T-cell (primary cell): ENCODE measurements at places on chromosomes 1 and 21. TPM values are rescaled to one million over a fixed set of nuclear protein-coding genes. Genes with fewer than 3 reads are reported as not detected.
A peak's percentile ranks its signal among the peaks of the same experiment; 100 is the strongest.

- DNase-seq, result no peak
Observed at GRCh38 chr1:182685215-182685614, 828 bp upstream of the RGS8 start.

- no peak for DNase-seq
Observed at GRCh38 chr21:45248893-45249381, 38.8 kb downstream of the POFUT2 start.

- no peak for DNase-seq
Observed at GRCh38 chr1:6123083-6123482, 57.0 kb downstream of the CHD5 start.

GRCh38 chr1:14495996-14496395 is 102.5 kb upstream of the KAZN start:
- no peak for DNase-seq

DNA sequence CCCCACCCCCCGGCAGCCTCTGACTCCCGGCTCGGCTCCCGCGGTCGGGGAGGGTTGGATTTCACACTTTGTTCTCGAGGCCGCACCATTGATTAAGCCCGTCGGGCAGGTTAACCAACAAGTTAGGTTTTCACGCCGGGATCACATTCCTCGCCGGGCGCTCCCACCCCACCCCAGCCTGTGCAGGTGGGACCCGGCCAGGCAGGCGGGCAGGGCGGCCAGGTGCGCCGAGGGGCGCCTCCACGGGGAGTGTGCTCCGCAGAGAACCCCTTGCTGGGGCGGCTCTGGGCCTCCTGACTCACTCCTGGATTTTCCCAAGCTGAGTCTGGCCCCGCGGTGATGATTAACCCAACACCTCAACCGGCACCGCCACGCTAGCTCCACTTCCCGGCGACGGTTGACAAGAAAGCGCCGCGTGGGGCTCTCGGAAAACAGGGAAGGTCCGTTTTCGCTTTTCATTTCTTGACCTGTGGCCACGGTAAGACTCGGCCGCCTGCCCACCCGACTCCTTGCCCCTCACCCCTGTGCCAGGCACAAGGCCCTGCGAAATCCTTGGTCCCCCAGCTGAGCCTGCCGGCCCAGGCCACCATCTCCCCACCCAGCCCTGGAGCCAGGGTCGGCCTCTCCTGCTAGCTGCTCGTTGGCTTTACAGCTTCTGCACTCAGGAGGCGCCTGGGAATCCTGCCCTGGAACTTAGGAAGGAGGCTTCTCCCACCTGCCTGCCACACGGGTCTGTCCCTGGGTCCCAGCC is 8.8 kb upstream of the TTLL10 start:
- no peak for DNase-seq

- no peak for DNase-seq
Observed at GRCh38 chr1:194103101-194103500, 916.7 kb upstream of the B3GALT2 start.

GRCh38 chr21:16863908-16864307 is 648.9 kb upstream of the CXADR start:
- DNase-seq, result no peak

DNA sequence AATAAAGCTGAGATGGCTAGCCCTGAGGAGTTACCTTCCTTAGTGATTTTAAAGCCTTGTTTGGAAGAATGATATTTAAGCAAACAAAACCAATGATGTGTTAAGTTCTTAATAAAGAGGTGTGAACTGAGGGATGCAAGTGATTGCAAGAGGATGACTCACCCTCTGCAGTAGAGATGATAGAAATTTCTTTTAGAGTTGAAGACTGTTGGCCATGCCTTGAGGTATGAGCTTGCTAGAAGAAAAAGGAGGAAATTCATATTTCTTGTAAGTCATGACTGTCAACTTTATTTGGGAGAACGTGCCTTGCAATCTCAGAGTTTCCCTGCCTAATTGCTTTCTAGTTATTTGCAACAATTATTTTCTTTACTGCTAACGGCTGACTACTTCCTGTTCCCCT is 94.7 kb downstream of the PLA2G4A start:
- no peak for DNase-seq

- DNase-seq, result no peak
Observed at GRCh38 chr1:228923973-228924686, 188.9 kb downstream of the RHOU start.

GRCh38 chr1:209577346-209577745 is 6.2 kb upstream of the CAMK1G start:
- no peak for DNase-seq

DNA sequence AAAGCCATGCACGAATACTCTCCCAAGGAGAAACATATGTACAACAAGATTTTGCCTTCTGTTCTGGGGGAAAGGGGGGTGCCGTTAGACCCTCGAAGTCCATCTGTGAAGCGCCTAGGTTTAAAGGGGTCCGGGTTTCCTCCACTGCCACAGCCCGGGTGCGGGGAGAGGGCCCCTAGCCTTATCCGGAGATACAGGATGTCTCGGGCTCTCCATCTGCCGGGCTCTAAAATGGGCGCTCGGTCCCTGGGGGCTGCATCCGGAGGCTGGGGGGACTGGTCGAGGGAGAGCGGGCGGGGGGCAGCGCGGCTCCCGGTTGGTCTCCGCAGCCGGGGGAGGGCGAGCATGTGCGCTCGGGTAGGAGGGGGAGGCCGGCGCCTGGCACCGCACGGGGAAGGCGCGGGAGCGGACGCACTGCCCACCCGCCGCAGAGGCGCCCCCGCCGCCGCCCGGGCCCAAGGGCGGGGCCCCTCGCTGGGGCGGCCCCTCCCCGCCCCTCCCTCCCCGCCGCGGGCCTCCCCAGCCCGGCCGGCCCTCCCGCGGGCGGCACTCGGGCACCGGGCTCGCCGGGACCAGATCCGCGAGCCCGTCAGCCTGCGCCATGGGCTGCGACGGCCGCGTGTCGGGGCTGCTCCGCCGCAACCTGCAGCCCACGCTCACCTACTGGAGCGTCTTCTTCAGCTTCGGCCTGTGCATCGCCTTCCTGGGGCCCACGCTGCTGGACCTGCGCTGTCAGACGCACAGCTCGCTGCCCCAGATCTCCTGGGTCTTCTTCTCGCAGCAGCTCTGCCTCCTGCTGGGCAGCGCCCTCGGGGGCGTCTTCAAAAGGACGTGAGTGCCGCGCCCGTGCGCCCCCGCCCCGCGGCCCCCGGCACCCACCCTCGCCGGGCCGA is 63.1 kb downstream of the ELK4 start:
- no peak for DNase-seq

- no peak for DNase-seq
Observed at GRCh38 chr1:95086949-95087533, 14.3 kb upstream of the ALG14 start.

GRCh38 chr21:46284077-46284644 is 1.2 kb downstream of the MCM3AP start:
- DNase-seq, result no peak

DNA sequence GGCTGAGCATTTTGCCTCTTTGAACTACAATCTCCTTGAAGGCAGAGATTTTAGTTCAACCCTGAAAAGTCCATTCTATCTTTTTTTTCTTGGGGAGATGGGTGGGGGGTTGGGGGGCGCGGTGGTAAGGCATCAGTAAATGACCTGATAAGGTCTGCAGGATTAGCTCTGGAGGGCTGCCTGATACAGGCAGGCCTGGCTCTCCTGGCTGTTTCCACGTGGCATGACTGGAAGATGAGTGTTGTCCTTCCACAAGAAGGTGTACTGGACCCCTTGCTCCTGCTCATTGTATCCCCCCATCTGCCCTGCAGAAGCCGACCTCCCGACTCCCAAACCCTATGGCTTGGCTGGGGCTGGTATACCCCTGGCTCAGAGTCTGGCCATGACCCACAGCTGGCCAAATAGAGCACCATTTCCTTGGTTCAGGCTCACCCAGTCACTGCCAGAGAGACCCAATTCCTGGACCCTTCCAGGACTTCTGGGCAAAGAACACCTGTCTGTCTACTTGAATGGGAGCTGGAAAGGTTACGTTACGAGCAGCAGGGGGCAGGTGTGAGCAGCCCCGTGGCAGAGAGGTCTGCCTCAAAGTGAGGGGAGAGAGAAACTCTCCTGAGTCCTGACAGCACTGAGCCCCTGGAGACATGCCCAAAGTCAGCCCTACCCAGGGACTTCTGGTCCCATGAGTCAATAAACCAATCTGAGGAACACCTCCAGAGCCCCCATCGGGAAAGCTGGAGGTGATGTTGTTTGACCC is 17.0 kb downstream of the DHRS3 start:
- peak; percentile 65 for DNase-seq

DNA sequence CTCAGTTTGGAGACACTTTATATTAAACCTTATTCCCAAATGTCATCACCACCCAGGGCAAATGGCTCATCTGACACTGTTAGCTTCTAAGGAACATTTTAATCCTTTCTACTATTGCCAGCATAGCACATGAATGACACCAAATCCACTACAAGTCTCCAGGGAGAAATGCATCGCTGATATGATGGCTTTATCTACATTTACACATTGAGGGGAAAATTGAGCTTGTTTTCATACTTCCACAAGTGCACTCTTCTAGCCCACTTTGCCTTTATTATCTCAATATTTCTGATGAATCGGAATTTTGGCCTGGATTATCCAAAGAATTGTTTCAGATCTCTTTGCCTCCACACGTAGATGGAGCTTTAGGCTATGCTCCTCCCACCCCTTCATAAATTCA is 75.4 kb downstream of the RUNX1 start:
- no peak for DNase-seq

DNA sequence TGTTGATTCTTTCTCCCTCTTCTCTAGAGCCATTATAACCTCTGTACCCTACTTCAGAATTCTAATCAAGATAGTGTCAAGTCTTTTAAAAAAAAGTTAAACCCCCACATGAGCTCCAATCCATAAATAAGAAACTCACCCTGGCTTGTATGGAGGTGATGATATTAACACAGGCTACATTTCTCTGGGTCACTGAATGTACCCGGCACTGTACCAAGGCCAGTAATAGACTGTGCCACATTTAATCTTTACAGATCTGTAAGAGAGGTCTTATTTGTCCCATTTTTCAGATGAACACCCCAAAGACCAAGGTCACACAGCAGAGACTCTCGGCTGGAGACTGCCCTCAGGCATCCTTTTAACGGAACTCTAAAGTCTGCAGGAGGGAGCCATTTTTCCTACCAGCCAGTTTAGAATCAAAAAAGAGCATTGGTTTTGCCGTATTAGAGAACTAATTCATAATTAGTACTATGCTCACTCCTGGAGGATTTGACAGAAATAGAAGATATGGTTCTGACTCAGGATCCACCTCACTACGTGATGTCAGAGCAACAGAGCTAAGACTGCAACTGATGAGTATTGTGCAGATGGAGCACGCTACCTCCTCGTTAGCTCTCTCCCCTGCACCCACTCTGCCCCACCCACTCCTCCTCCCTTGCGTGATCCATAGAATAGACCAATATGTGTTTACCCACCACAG is 217.2 kb upstream of the HOOK1 start:
- no peak for DNase-seq

DNA sequence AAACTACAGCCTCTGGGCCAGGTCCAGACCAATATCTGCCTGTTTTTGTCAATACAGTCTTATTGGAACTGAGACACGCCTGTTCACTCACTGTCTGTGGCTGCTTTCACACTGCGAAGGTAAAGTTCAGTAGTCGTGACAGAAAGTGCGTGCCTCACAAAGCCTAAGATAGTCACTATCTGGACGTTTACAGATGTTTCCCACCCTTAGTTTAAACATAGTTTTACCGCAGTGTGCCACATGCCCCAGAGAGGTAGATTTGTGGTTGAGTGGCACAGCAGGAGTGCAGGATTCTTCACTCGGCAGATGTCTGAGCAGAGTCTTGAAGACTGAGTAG is 61.9 kb downstream of the NFASC start:
- DNase-seq, result no peak

- DNase-seq, result peak; percentile 12
Observed at GRCh38 chr21:39004634-39005501, 178.4 kb downstream of the PSMG1 start.

- no peak for DNase-seq
Observed at GRCh38 chr1:71236503-71236902, 155.7 kb upstream of the ZRANB2 start.

GRCh38 chr1:234845097-234845660 is 235.2 kb upstream of the IRF2BP2 start:
- DNase-seq, result peak; percentile 46

DNA sequence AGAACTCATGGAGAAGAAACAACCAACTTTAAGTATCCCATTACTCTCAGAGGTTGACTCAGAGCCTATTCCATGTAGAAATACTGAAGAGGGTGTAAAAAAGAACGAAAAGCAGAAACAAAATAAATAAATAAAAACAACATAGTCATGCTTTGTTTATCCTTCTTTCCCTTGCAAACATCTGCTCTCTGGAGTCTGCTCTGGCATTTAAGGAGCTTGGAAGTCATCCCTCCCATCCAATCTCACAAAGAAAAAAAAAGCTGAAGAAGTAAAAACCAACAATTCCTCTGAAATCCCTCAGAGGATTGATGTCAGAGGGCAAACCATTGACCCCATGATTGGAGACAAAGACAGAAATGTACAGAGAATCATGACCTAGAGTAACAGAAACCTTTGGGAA is 302.6 kb upstream of the GREM2 start:
- DNase-seq, result no peak

- no peak for DNase-seq
Observed at GRCh38 chr1:174174461-174175329, 15.4 kb downstream of the RABGAP1L start.

GRCh38 chr1:77781683-77782082 is 2.2 kb downstream of the MIGA1 start:
- DNase-seq, result no peak

- DNase-seq, result no peak
Observed at GRCh38 chr1:183898001-183898396, 93.1 kb downstream of the RGL1 start.

GRCh38 chr21:33171616-33172169 is 58.0 kb upstream of the IFNAR2 start:
- DNase-seq, result no peak

- DNase-seq, result no peak
Observed at GRCh38 chr1:172612478-172612877, 46.4 kb upstream of the FASLG start.

Gene AK5
- total RNA-seq, result 28.0 TPM

Gene ZBTB8B
- not detected for total RNA-seq

Gene OR14K1
- not detected for total RNA-seq

Gene LRRC53
- total RNA-seq, result not detected

Gene CD48
- total RNA-seq, result 387 TPM
